ENCODE measurements at places on chromosomes 16 and 17.

GRCh38 chr17:80145076-80146075 lies 1.6 kb downstream of the EIF4A3 start:
- H3K36me3 ChIP-seq: no peaks in the 10 kb centered on the region
- ATAC-seq: no peak
- H3K4me3 ChIP-seq: peak overlapping the region; percentile 68

- H3K36me3 ChIP-seq: peaks cover 36% of the 10 kb centered on the region
- peak overlapping the region; percentile 91 for H3K27ac ChIP-seq
- H3K27me3 ChIP-seq: no peaks in the 10 kb centered on the region
- ATAC-seq: no peak
These were observed 1.0 kb downstream of the TACO1 start for GRCh38 chr17:63601439-63602371.

DNA sequence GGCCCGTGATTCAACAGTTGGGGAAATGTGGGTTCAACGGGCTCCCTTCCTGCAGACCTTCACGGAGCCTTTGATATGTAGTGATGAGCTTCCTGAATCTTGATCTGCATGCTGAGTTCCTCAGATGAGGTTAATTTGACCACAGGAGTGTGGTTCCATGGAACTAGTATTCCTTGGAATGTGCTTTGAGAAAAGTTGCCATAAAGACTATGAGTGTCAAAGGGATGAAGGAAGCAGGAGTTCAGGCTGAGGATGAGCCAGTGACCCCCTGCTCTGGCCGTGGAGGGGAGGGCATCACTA lies 229.2 kb downstream of the MSI2 start:
- no peak overlapping the region for H3K4me3 ChIP-seq
- H3K27me3 ChIP-seq: no peaks in the 10 kb centered on the region
- H3K27ac ChIP-seq: no peak overlapping the region
- no peaks in the 10 kb centered on the region for H3K36me3 ChIP-seq

DNA sequence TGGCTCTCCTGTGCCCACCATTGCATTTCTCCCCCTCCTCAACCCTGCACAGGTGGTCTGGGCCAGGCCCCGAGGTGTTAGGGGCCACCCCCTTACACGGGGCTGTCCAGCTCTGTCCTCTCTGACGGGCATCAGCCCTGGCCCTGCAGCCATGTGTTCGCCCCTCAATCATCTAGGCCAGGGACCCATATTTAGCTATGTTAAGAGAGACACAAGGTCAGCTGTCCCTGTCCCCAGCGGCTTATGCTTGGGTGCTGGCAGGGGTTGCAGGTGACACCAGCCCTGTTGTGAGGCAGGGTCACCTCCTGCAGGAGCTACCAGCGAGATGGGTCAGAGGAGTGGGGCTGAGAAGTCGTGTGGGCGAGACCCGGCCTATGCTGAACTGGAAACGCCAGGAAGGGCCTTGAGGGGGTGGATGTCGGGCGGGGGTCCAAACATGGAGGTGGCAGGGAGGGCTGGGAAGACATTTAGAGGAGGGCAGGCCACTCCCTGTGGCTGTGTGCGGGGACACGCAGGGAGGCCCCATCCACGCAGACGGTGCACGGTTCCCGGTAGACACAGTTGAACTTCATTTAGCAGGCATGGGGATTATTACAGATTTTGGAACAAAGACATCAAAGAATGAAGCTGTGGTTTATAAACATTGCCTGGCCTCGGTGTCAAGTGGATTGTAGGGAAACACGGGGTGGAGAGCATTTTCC lies 133.2 kb upstream of the CHMP6 start:
- no peak overlapping the region for H3K27ac ChIP-seq
- ATAC-seq: no peak
- H3K36me3 ChIP-seq: peaks cover 37% of the 10 kb centered on the region
- peaks cover 14% of the 10 kb centered on the region for H3K4me1 ChIP-seq

- no peaks in the 10 kb centered on the region for H3K36me3 ChIP-seq
- ATAC-seq: no peak
- no peak overlapping the region for H3K4me3 ChIP-seq
- no peaks in the 10 kb centered on the region for H3K4me1 ChIP-seq
These were observed 29.2 kb downstream of the CCDC40 start for GRCh38 chr17:80065478-80066170.

DNA sequence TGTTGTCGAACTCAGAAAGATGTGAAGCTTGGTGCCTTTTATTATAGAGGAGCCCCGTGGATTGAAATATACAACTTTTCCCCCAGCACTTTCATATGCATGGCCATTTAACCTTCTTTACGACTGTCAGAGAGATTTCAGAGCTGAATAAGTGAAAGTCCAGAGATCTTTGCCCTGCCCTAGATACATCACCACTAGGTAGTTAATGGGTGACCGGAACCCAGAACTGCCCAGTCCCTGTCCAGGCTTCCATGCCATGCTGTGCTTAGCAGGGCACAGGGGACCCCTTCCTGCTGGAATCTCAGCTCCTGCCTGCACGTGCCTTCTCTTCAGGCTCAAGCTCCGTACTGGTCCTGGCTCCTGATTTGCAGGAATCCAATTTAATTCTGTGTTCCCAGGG lies 32.2 kb downstream of the SRL start:
- peaks cover 22% of the 10 kb centered on the region for H3K4me1 ChIP-seq
- no peak for ATAC-seq
- no peaks in the 10 kb centered on the region for H3K36me3 ChIP-seq
- no peaks in the 10 kb centered on the region for H3K27me3 ChIP-seq

DNA sequence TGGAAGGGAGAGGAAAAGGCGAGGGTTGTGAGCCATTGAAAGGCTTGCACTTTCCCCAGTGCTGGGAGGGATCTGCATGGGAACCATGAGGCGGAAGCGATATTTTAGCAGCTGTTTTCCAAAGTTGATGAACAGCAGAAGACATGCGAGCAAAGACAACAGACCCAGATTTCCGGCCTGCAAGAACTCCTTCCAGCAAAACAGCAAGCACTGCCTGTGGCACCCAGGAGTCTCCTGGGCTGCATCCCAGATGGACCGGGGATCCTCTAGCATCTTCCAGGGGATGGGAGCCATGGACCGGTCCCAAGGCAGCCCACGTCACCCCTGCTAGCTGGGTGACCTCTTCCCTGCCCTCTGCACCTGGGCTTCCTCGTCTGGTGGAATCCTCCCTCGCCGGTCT lies 162.8 kb downstream of the IRF8 start:
- peaks cover 23% of the 10 kb centered on the region for H3K4me1 ChIP-seq
- ATAC-seq: no peak
- H3K36me3 ChIP-seq: no peaks in the 10 kb centered on the region
- no peaks in the 10 kb centered on the region for H3K27me3 ChIP-seq

- H3K4me3 ChIP-seq: no peak overlapping the region
- H3K36me3 ChIP-seq: no peaks in the 10 kb centered on the region
- no peaks in the 10 kb centered on the region for H3K27me3 ChIP-seq
- no peak for ATAC-seq
These were observed 206.8 kb downstream of the KCNJ2 start for GRCh38 chr17:70375813-70376770.

DNA sequence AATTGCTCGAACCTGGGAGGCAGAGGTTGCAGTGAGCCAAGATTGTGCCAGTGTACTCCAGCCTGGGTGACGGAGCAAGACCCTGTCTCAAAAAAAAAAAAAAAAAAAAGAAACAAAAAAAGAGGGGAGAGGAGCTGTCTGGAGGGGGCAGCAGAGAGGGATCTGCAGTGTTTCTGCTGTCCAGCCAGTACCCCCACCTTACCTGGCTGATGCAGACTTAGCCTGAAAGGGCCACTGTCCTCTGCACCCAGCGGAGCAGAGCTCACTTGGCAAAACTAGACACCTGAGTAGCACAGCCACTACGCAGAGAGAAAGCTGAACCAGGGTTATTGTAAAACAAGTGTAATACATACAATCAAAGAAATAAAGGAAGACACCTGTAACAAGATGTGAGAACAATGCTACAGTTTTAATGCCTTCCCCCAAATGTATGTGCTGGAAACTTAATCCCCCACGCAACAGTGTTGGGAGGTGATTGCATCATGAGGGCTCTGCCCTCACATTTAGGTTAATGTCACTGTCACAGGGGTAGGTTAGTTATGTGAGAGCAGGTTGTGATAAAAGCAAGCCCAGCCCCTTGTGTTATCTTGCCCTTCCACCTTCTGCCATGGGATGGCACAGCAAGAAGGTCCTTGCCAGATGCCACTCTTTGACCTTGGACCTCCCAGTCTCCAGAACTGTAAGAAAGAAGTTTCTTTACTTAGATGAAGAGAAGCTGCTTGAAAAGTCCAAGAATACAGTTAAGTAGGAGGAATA lies 211.2 kb downstream of the RPTOR start:
- H3K27me3 ChIP-seq: no peaks in the 10 kb centered on the region
- no peak overlapping the region for H3K27ac ChIP-seq
- peaks cover 42% of the 10 kb centered on the region for H3K4me1 ChIP-seq
- no peak for ATAC-seq
- no peak overlapping the region for H3K4me3 ChIP-seq

GRCh38 chr17:73265646-73266640 lies 4.3 kb upstream of the CPSF4L start:
- H3K4me1 ChIP-seq: no peaks in the 10 kb centered on the region
- H3K36me3 ChIP-seq: no peaks in the 10 kb centered on the region
- H3K27me3 ChIP-seq: no peaks in the 10 kb centered on the region
- no peak overlapping the region for H3K4me3 ChIP-seq
- no peak overlapping the region for H3K27ac ChIP-seq

DNA sequence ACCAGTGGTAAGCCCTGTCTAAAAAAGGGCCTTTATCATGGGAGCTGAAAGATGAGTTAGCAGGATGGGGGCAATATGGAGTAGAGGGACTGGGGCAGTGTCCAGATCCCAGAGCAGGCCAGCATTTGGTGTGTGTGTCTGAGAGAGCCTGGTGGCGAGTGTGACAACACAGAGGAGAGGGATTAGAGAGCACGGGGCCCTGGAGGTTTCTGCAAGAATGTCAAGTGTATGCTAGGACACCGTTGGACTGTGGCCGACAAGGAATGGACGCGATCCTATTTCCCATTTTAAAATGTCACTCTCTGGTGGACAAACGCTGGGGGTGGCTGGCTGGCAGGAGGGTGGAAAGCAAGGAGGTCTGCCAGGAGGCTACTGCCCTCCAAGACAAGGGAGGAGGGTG lies 12.4 kb downstream of the TAC4 start:
- H3K27me3 ChIP-seq: no peaks in the 10 kb centered on the region
- peak overlapping the region; percentile 18 for H3K27ac ChIP-seq
- H3K4me1 ChIP-seq: no peaks in the 10 kb centered on the region
- ATAC-seq: no peak

- no peak for ATAC-seq
- H3K27me3 ChIP-seq: peaks cover 6% of the 10 kb centered on the region
- H3K4me1 ChIP-seq: no peaks in the 10 kb centered on the region
- H3K36me3 ChIP-seq: no peaks in the 10 kb centered on the region
- H3K27ac ChIP-seq: no peak overlapping the region
These were observed 43.4 kb downstream of the TNFRSF13B start for GRCh38 chr17:16928406-16929034.

- no peak for ATAC-seq
- no peak overlapping the region for H3K4me3 ChIP-seq
- no peaks in the 10 kb centered on the region for H3K36me3 ChIP-seq
- no peak overlapping the region for H3K27ac ChIP-seq
- H3K4me1 ChIP-seq: no peaks in the 10 kb centered on the region
These were observed 586.1 kb upstream of the PSMD7 start for GRCh38 chr16:73710526-73710925.

GRCh38 chr17:53032861-53033271 lies 789.9 kb upstream of the KIF2B start:
- no peak overlapping the region for H3K4me3 ChIP-seq
- no peaks in the 10 kb centered on the region for H3K4me1 ChIP-seq
- no peaks in the 10 kb centered on the region for H3K27me3 ChIP-seq
- H3K27ac ChIP-seq: no peak overlapping the region
- no peak for ATAC-seq

DNA sequence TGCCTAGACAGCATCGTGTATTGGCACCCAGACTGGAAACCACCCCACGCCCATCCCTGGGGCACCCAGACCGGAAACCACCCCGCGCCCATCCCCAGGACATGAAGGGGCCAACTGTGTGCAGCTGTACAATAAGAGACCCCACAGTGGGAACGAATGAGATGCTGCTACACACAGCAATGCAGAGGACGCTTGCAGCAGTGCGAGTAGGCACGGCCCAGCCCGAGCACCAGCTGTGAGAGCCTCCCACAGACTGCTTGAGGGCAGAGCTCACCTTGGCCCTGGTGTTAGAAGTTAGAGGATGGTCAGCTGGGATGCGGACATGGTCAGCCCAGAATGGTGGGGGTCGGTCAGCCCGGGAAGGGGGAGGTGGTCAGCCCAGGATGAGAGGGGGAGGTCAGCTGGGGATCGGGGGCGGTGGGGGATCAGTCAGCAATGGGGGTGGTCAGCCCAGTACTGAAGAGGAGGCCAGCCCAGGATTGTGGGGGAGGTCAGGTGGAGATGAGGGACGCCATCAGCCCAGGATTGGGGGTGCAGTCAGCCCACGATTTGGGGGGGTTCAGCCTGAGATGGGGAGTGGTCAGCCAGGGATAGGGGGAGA lies 340.0 kb downstream of the C16orf95 start:
- H3K4me1 ChIP-seq: no peaks in the 10 kb centered on the region
- no peaks in the 10 kb centered on the region for H3K36me3 ChIP-seq
- H3K27me3 ChIP-seq: peaks cover 24% of the 10 kb centered on the region
- H3K27ac ChIP-seq: no peak overlapping the region
- H3K4me3 ChIP-seq: no peak overlapping the region

- peaks cover 12% of the 10 kb centered on the region for H3K4me1 ChIP-seq
- peak; percentile 48 for ATAC-seq
These were observed 21.0 kb downstream of the VASN start for GRCh38 chr16:4392382-4393239.

GRCh38 chr17:14340857-14341754 lies 40.2 kb downstream of the HS3ST3B1 start:
- no peak for ATAC-seq
- H3K36me3 ChIP-seq: no peaks in the 10 kb centered on the region
- H3K27ac ChIP-seq: no peak overlapping the region
- H3K4me3 ChIP-seq: no peak overlapping the region

DNA sequence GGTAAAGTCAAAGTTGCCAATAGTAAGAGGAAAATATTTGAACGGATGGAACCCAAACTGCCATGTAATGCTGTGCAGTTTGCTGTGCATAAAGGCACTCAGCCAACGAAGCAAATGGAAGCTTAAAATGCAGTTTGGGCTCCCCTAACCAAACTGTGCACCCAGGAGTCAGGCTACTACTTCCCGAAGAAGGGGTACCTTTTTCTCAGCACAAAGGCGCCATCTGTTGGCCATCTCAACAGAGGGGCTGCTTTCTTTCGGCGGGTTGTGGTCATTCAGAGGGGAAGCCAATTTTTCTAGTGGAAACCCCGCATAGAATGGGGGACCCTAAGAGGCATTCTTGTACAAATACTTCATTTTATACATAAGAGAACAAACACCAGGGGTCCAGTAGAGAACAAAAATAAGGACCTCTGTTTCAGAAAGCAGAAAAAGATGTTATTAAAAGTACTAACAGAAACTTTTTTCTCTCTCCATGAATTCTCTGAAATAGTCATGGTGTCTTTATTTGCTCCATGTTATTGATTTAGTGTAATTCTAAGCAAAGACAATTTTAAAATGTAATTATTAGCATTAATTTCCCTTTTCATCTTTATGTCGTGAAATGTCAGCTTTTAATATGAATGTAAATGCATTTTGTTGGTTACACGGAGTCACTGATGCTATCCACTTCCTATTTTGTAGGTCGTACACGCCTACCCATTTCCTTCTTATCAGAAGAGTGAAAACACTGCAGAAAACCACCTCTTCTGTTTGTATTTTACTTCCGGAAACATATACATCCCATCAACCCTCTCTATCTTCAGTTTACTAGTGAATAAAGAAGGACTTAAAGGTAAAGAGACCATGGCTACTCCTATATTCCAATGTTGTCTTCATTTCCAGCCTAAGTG lies 453.3 kb downstream of the KCNJ2 start:
- H3K36me3 ChIP-seq: no peaks in the 10 kb centered on the region
- no peak for ATAC-seq
- H3K27me3 ChIP-seq: no peaks in the 10 kb centered on the region
- no peaks in the 10 kb centered on the region for H3K4me1 ChIP-seq
- no peak overlapping the region for H3K27ac ChIP-seq
